ENCODE measurements at places on chromosomes 11 and 22.

DNA sequence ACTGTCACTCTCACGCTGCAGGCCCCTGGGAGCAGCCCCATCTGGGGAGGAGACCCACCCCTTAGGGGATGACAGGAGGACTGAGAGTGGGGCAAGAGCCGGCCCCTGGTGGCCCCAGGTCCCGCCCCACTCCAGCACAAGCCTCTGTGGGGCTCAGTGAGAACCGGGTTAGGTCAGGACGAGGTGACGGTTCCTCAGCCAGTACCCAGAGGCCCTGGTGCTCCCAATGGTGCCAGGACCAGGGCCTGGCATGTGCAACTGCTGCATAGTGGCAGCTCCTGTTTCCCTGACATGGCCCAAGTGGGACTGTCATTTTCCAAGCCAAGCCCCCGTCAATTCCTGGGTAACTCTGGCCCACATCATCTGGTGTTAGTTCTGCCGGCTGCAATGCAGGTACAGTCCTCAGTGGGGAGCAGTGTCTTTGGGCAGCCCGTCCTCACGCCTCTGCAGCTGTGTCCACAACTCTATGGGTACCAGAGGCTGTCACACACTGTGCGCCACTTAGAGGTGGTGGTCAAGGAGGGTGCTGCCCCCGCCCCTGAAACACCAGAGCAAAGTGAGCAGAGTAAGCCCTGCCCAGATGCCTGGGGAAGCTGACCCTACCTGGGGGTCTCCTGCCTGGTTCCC, 15.9 kb downstream of the CHID1 start:
- no peak for DNase-seq

GRCh38 chr11:20407344-20407743, 19.8 kb downstream of the PRMT3 start:
- DNase-seq = no peak

DNA sequence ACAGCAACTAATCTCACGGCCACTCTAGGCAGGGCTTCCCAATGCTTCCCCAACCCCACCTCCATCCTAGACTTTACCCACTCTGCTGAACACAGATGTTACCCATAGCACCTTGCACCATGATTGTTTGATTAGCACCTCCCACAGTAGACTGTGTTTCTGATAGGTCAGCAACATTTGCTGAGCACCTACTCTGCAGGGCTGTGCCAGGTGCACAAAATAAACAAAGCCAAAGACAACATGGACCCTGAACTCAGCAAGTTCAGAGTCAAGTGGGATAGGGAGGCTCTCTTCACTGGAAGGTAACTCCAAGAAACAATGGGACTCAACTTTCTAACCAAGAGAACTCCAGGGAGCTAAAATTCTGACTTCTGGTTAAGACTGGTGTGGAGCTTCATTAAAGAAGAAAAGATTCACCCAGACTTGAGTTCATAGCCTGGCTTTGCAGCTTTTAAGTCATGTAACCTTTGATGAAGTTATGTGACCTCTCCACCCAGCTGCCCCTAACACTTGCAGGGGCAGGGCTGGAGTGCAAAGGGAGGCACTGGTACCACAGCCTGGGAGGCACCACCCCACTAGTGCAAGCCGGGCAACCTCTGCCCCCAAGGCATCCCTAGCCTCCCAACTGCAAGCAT, 6.7 kb upstream of the RTN4RL2 start:
- no peak for DNase-seq

DNA sequence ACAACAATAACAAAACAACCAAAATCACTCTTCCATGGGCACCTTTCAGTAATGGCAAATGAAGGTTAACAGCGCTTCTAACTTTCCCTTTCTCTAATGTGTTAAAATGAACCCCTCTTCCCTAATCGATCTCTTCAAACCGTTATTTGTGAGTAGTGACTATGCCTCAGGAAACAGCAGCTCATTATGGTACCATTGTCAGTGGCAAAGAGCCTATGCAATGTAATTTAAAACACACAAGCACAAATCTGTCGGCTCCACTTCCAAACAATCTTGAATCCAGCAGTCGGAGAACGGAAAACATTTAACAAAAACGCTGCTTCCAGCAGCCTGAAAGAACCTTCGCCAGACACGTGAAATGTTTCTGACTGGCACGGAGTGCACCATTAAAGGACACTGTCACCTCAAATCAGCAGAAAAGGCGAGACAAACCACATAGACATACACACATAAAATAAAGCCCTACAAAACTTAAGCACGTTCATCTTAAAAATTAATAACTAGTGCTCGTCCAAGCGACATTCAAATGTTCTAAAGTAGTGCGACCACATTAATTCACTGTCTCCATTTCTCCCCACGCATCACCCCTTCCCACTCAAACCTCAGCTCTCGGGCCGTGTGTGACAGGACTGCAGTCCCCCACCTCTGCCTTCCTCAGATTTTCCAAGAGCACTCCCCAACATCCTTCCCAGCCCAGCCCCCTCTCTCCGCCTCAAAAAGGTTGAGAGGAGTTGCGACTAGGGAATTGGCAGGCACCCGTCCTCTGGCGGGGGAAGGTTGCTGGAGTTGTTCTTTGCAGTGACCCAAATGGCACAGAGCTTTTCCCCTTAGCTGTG, 748 bp downstream of the RAB30 start:
- DNase-seq = no peak

DNA sequence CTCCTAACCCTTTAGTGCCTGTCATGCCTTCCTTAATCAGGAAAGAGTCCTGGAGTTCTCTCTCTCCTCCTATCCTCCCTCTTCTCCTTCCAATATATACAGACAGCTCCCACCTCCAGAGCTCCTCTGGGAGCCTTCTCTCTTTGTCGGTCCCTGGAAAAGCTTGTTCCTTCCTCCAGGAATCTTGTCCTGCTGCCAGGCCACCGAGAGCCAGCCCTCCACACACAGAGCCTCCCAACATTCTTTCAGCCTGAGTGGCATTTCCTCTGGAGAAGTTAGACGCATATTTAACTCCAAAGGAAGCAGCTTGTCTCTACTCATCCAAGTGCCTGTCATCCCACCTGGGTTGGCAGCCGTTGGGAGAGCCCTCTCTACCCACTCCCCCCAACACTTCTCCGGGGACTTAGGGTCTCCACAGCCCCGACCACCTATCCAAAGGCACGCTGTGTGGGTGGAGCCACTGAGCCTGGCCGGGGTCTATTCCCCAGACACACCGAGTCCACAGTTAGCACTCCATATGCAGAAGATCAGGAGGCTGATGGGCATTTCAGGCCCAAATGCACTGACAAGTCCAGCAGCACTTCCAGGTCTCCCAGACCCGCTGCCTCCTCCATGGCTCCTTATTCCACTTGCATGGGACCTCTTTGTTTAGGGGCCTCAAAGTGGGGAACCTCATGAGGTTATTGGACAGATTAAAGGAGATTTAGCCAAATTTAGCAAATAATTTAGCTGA, 31.1 kb downstream of the DKK3 start:
- peak; percentile 89 for DNase-seq

DNA sequence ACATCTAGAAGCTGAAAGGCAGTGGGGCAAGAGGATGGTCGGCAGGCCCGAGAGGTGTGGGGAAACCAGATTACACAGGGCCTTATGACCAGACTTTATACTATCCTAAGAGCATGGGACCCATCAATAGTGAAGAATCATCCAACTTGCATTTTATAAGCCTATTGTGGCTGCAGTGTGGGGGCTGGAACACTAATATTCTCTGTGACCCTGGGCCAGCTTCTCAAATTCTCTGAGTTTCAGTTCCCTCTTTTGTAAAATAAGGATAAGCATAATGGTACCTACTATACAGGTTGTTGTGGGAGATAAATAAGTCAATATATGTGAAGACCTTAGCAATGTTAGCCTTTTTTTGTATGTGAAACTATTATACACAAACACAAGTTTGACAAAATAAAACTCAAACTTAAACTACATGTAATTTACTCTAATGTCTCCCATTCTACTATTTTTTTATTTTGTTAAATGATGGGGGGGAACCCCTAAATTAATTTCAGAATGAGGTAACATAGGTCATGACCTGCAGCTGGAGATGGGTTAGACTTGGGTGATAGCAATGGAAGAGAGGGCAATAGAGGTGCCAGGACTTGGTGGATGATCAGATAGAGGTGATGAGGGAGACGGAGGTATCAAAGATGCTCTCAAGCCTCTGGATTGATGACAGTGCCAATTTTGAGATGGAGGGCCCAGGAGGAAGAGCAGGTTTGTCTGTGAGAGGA, 30.1 kb downstream of the SMCO4 start:
- no peak for DNase-seq

GRCh38 chr11:122864386-122865115, 18.0 kb upstream of the JHY start:
- DNase-seq = no peak

DNA sequence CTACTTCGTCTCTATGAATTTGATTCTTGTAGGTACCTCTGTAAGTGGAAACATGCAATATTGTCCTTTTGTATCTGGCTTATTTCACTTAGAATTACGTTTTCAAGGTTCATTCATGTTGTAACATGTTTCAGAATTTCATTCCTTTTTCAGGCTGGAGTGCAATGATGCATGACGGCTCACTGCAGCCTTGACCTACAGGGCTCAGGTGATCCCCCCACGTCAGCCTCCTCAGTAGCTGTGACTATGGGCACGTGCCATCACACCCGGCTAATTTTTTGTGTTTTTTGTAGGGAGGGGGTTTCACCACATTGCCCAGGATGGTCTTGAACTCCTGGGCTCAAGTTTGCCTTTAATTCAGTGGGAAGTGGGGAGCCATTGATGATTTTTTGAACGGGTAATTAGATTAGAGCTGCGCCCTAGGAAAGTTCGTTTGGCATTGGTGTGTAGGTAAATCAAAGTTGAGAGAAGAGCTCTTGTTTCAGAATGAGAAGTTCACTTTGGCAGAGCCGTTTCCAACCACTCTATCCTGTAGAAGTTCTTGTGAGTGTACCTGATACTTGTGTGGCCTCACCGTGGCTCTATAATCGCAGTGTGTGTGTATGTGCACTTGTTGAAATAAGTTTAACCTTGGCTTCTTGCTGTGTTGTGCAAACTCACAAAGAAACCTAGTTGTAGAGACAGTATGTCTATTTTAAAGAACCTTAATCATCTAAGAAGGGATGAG, 115.9 kb downstream of the NAV2 start:
- no peak for DNase-seq

DNA sequence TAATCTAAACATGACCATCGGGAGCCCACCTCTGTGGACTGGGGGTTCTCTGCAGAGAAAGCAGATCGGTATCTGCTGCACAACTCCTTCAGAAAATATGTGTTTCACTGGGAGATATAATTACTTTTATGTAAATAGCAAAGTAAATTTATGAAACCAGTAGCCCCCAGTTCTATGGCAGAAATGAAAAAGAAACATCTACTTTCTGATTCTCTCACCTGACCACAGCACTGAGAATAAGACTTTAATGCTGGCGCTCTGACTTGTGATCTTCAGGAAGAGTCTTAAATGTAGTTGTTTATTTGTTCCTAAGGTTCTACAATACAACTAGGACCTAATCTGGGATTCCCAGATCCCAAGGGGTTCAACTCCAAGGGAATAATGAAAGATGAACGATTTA, 518.0 kb downstream of the DLG2 start:
- DNase-seq = no peak

- DNase-seq = no peak
Observed at GRCh38 chr11:117361432-117361831, 33.8 kb downstream of the CEP164 start.

DNA sequence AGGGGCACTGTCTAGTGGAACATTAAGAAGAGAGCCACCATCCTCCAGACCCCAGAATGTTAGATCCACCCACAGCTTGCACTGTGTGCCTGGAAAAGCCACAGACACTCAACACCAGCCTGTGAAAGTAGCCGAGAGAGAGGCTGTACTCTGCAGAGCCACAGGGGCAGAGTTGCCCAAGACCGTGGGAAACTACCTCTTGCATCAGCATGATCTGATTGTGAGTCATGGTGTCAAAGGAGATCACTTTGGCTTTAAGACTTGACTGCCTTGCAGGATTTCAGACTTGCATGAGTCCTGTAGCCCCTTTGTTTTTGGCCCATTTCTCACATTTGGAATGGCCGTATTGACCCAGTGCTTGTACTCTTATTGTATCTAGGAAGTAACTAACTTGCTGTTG, 115.9 kb upstream of the CCDC179 start:
- DNase-seq = no peak

DNA sequence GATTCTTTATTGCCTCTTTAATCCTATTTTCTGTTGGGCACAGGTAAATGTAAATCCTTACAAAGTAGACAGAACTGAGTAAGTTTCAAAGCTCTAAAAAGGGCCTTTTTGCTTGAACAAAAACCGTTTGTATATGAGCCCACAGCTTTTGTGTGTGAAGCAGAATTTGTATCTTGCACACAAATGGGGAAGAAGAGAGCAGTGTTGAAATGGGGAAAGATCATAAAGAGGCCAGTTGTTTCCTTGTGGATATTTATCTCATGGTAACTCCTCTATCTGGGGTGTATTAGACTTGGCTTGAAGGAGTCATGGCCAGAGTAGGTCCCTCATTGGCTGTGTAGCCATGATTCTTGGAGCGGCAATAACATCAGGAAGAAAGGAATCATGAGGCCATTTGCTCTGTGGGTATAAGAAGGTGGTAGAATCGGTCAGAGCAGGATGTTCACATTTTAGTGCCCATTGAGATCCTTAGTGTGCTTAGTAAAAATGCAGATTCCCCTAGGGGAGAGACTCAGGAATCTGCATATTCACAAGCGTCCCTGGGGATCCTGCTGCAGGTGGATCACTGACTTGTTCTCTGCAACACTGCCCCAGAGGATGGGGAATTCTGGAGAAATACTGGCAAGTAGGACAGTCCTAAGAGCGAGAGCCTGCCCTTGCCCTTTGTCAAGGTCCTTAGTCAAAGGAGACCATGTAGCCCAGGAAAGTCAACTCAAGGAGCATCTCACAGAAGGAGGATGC, 126.5 kb downstream of the LDLRAD3 start:
- DNase-seq = no peak

DNA sequence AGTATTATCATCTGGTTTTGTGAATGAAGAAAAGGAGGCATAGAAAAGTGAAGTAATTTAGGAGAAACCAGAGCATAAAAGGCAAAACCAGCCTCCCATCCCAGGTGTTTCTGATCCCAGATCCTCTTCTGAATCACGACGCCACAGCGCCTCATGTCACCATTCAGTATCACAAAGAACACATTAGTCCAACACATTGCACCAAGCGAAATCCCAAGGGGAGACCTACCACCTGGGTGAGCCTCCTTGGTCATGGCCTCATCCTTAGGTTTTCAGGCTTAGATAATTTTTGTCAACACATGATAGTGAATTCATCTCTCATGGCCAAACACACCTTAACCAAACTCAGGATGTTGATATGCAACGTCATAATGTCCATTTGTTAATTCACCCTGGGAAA, 181.5 kb upstream of the SORL1-AS1 start:
- no peak for DNase-seq

- no peak for DNase-seq
Observed at GRCh38 chr22:32574411-32574810, 99.8 kb downstream of the FBXO7 start.
